ENCODE measurements at places on chromosomes 2 and 18. TPM values are rescaled to one million over a fixed set of nuclear protein-coding genes. Genes with fewer than 3 reads are reported as not detected.
A peak's percentile ranks its signal among the peaks of the same experiment; 100 is the strongest.

- no peak for DNase-seq
Measured at GRCh38 chr2:151904807-151905206, 76.6 kb upstream of the ARL5A start.

GRCh38 chr18:62323483-62324180 is 1.5 kb upstream of the TNFRSF11A start:
- DNase-seq, result no peak

GRCh38 chr2:218393750-218394290 is 5.8 kb upstream of the CTDSP1 start:
- peak; percentile 40 for DNase-seq

DNA sequence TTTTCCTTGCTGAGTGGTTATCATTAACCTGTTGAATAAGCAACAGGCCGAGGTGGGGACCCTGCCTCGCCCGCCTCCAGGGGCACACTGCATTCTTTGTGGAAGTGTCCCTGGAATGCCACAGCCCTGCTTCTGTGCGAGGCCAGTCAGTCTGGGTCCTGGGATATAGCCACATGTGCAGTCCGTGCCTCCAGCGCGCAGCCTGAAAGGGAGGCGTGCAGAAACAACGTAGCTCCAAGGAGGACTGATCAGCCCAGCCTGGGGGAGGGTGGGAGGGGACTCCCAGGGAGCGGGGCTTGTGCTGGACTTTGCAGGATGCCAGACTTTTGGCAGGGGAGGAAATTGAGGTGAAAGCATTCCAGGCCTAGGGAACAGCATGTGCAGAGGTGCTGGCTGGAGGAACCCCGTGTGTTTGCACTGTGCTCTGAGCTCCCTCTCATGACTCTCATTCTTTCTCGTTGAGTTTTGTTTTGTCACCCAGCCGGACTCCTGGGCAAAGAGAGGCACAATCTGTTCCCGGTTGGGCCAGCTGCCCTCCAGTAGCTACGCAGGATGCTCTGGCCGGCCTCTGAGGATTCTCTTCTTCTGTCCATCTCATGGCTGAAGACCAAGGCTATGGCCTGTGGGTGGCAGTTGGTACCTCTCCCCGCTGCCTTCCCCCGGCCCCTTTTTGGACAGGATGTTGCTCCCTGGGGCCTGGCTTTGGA is 39.7 kb downstream of the HPCAL1 start:
- no peak for DNase-seq

- DNase-seq, result no peak
Measured at GRCh38 chr2:133953524-133953923, 300.3 kb upstream of the MGAT5 start.

DNA sequence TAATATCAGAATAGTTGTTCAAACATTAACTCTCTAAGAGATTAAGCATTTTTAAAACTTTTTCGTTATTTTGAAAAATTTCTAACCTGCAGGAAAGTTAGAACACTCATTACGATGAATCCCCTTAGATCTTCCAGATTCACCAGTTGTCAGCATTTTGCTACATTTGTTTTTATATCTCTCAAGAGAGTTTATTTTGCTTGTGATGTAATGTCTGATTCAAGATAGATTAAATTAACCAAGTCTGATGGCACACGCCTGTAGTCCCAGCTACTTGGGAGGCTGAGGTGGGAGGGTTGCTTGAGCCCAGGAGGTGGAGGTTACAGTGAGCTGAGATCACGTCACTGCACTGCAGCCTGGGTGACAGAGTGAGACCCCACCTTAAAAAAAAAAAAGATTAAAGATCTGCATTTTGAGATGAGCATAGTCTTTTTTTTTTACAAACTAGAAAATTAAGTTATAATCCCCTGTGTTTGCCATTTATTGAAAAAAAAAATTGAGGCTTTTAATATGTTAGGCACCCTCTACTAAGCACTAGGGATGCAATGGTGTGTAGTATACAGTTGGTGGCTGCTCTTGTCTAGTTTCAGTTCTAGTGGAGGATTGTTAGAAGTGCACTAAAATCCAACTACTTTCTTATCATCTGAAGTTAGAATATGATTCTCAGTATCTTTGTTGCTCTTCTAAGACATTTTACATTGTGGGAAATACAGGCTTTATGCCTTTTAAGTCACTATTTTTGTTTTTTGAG is 20.9 kb downstream of the RAB10 start:
- DNase-seq, result no peak

DNA sequence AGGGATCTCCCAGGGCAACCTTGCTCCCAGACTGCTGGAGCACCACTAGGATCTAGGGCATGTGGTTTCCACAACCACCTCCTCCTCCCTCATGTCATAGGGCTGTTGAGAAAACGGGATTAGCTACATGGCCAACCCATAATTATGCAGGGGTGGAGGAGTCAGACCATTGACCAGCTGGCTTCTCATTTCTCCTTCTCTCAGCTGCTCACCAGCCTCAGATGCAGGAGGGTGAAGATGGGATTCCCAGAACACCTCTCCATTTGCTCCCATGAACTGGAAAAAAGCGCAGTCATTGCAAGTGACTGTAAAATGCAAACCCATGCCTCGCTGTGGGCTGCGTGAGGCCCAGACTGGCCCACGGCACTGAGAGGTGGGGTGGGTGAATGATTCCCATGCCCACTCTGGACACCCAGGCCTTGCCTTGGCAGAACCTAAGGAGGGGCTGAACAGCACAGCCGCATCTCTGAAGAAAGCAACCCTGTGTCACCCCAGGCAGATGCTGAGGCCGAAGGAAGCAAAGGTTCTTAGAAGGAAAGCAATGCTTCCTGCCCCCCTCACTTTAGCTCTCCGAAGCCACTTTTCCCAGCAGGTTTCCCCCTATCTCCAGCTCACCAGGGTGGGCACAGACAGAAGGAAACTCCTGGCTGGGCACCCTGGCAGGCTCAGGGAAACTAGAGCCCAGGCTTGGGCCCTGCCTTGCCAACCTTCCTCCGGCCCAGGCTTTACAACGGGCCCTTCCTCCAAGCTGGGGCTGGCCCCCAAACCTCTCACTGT is 69.6 kb upstream of the RTN4 start:
- DNase-seq, result no peak

DNA sequence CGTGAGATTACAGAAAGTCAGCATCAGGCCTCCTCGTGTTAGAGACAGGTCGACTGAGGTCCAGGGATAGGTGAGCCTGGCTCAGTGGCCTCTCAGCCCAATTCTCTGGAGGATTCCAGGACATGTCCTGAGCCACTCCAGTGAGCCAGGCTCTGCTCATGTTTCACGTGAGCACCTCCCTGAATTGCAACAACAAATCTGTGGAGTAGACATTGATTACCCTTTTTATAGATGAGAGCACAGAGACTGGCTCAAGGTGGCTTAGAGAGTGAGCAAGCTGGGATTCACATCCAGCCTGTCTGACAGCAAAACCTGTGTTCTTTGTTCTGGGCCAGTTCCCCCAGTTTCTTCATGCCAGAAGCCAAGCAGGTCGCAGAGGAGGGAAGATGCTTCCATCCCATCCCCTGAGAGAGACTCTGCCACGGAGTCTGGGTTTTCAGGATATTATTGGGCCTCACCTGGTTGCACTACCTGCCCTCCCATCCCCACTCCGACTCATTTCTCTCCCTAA is 46.4 kb downstream of the HS1BP3 start:
- no peak for DNase-seq

- DNase-seq, result no peak
Measured at GRCh38 chr2:162037886-162038285, 36.1 kb downstream of the DPP4 start.

GRCh38 chr2:37816686-37817085 is 108.4 kb upstream of the RMDN2 start:
- DNase-seq, result no peak

DNA sequence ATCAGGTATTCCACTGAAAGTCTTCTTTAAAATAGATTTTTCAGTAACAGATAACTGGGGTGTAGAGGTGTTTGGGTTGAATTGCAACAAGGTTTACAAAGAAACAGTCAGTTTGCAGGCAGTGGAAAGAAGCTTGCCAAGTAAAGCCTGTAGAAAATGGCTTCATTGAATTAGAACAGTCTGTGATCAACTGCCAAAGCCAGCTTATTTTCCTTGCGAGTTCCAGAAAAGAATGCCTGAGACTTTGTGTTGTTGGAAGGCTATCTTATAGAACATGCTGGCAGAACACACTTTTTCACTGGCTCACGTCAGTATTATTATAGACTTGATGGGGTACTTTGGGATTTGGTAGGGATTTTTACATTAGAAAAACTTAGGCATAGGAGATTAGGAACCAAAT is 601.0 kb downstream of the XIRP2 start:
- no peak for DNase-seq

DNA sequence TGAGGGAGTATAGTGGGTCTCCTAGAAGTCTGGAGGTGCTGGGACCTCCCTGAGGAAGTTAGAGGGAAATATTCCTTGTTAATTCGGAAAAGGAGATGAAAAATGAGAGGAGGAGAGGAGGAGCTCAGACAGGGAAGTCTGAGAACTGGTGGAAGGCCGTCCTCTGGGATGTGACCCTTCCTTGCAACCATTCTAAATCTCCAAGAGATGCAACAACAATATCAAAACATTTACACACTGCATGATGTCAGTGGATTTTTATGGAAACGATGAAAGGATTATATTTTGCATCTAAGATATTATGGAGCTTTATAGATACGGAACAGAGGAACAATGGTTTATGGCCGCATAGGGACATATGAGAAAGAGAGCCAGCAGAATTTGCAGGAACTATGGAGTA is 49.8 kb upstream of the COBLL1 start:
- DNase-seq, result no peak

DNA sequence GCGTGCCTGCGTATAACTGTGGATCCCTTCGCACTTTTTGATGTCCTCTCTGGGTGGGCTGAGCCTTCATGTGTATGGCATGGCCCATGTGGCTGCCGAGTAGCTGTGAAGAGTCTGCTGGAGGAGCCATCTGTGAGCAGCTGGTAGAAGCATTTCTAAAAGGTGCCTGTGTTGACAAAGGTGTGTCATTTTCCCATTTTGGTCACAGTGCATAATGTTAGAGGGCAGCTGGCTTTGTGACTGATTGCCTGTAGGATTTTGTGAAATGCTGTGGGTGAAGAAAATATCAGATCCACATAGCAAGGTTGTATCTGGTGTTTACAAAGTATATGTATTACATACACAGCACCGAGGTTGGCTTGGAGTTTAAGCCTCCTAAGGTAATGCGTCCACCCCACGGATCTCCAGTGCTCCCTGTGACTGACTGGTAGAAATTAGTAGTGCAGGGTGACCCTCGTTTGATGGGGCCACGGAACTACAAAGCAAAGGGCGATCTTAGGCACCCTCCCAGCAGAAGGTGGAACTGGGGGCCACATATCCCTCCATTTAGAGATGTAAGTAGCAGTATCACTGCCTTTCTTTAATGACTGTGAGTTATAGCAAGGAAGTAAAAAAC is 16.5 kb downstream of the GATA6 start:
- DNase-seq, result no peak

The UGT1A10 gene
- not detected for total RNA-seq

The M1AP gene
- total RNA-seq, result 7.6 TPM

The SDC1 gene
- 22.3 TPM for total RNA-seq

The SLC39A6 gene
- 33.9 TPM for total RNA-seq

The LYG1 gene
- total RNA-seq, result 0.31 TPM

The CCDC121 gene
- 1.6 TPM for total RNA-seq
